GM03348 (cell line): ENCODE measurements at places on chromosomes 6 and 20.

GRCh38 chr20:23120936-23121750 lies 35.0 kb upstream of the CD93 start:
- no peak for DNase-seq

- DNase-seq = no peak
Measured at GRCh38 chr20:48772183-48772976, 55.4 kb downstream of the PREX1 start.

- no peak for DNase-seq
Measured at GRCh38 chr20:38842558-38842981, 37.1 kb downstream of the PPP1R16B start.

DNA sequence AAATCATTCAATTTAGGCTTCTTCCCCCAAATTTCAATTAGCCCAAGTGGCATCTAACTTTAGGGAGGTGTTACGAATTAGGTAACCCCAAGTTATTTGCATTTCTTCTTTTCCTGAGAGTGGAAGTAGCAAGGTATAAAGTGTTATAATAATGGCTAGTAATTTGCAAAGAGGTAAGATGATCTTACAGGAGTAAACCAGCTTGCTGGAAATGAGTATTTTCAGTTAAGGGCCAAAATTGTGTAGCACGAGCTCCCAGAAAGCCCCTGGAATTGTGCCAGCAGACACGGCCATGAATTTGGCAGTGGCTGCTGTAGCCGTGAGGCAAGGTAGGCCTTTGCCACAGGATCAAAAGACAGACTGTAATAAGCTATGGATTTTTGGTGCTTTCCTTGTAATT lies 38.0 kb downstream of the CITED2 start:
- DNase-seq = no peak

GRCh38 chr6:132937466-132937906 lies 123.1 kb downstream of the RPS12 start:
- peak; percentile 15 for DNase-seq

DNA sequence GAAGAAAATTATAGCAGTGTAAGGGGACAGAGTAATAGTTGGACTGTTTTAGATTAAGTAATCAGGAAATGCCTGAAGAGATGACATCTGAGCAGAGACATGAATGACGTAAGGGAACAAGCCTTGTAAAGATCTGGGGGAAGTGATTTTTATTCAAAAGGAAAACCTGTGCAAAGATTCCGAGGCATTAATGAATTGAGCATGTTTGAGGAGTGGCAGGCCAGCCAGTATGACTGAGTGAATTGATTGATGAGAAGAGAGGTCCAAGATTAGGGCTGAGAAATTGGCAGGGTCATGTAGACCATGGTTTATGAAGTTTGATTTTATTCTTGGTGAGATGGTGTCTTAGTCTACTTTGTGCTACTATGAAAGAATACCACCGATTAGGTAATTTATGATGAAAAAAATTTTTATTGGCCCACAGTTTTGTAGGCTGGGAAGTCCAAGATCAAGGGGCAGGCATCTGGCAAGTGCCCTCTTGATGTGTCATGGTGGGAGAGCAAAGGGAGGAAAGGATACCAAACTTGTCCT lies 95.1 kb downstream of the LIN28B start:
- no peak for DNase-seq

GRCh38 chr6:143059663-143060353 lies 881 bp upstream of the AIG1 start:
- DNase-seq = peak; percentile 56

DNA sequence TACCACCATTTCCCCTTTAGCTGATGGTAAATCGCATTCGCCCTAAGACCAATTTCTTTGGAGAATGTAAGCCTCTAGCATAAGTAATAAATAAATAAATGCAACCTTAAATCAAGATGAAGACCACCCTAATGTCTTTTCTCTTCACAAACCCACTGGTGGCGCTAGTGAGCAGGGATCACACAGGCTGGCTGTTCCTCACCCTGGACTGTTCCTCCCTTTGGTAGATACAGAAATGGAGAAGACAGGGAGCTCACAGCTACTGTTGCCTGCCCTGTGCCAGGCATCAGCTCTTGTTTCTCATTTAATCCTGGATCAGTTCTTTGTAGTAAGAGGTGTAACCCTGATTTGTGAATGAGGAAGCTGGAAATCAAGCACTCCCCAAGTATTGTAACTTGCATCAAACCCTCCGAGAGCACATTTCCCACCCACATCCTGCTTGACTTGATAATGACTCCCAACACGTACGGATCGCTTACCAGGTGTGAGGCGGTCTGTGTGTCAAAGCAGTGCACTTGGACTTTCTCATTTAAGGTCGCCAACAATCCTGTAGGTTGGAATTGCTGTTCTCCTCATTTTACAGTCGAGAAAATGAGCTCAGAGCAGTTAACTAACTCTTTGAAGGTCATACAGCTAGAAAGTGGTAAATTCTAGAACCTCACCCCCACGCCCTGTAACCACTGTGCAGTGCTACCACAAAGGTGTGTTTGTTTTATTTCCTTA lies 236.1 kb downstream of the TSHZ2 start:
- no peak for DNase-seq

DNA sequence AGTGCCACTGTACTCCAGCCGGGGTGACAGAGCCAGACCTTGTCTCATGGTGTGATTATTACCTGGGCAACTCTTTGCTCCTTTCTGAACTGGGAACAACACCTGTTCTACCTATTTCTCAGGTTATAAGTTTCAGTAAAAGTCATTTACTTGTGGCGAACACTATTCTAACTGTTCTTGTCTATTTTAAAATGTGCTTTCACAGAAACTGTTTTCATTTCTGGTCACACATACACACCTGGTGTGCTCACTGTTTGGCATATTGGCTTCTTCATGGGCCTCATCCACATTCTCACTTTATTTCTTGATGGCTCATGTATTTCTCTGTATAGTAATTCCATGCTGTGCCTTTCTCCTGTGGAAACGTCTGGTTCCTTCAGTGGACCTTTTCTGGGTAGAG lies 30.5 kb upstream of the XRN2 start:
- no peak for DNase-seq

DNA sequence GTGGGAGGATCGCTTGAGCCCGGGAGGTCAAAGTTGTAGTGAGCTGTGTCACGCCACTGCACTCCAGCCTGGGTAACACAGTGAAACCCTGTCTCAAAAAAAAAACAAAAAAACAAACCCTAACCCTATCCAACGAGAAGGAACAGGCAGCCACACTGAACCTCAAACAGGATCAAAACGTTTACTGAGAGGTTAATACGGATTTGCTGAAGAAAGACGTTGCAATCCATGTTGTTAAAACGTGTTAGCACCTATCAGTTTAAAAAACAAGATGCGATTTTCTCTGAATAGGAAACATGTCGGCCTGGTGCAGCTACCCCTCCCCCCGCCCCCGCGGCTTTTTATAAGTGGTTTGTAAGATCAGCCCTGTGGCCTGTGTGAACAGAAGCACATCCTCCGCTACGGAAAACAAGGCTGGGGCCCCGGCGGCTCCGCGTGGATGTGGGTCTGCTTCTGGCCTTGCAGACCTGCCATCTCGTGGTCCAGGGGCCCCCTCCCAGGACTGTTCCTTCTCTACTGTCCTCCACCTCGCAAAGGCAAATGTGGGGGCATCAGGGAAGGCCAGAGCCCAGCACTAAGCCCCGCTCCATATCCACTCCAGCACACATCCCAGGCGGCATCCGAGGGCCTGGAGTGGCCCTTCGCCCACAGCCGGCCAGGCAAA lies 11.4 kb downstream of the SLC2A4RG start:
- DNase-seq = no peak

DNA sequence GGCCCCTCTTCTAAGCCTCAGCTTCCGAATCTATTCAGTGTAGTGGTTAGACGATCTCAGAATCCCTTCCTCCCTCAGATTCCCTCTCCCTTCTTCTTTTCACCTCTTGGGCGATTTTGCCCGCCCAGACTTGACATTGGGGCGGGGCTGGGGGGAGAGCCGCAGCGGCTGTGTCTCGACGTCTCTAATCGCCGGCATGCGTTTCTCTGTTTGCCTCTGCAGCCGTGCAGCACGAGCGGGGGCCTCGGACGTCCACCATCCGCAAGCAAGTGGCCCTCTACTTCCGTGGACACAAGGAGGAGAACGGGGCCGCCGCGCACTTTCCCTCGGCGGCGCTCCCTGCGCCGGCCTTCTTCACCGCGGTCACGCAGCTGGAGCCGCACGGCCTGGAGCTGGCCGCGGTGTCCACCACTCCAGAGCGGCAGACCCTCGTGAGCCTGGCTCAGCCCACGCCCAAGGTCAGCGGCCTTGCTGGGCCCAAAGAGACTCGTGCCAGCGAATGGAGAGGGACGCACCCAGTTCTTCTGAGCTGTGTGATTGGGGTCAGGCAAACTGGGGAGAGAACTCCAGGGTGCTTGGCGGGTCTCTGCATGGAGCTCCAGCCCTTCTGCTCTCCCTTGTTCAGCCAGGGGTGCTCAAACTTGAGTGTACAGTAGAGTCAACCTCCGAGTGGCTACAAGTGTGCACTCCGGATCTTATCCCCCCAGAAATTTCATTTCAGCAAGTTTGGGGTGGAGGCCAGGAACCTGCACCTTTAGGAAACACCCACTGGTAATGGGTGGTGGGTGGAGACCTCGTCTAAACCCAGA lies 10.7 kb downstream of the NR2E1 start:
- DNase-seq = no peak

- DNase-seq = no peak
Measured at GRCh38 chr6:166364456-166364855, 18.3 kb downstream of the MPC1 start.

- DNase-seq = peak; percentile 75
Measured at GRCh38 chr6:44133003-44133931, 5.9 kb downstream of the TMEM63B start.

DNA sequence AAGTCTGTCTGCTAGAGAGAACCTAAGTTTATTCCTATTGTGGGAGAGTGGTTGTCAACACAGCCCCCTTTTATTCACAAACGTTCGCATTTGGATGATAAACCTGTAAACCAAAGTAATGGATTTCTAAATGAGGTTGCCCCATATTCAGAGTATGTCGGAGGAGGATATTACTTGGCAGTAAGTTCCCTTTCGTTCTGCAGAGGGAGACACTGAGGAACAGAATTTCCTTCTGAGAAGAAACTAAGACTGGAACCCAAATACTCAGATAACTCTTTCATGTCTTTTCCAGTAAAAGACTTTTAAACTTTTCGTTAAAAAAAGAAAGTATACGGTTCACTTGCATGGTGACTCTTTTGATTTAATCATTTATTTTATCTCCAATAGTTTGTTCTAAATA lies 754.6 kb upstream of the MMS22L start:
- DNase-seq = no peak

GRCh38 chr20:5595744-5596143 lies 154.5 kb upstream of the SHLD1 start:
- no peak for DNase-seq

GRCh38 chr6:163226836-163227485 lies 187.6 kb upstream of the QKI start:
- no peak for DNase-seq

DNA sequence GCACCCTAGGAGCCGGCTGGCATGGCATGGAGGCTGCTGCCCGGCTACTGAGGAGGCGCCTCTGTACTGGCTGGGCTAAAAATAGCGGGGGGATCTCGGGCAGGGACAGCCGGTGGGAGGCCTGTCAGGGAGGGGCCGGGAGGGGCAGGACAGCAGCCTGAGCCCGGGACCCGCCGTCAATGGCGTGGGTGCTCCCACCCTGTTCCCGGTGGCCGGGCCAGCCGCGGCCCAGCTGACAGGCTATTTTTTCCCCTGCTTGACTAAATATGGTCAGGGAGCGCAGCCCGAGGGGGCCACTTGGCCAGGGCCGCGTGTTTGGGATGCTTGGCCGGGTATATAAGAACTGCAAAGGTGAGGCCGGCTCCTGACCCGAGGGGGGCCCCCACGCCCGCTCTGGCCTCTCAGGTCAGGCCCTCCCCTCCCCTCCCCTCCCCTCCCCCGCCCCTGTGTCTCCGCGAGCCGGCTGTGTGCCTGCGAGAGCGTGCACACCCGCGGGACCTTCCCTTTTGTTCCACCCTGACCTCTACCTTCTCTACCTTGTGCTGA lies 74.4 kb upstream of the GATA5 start:
- no peak for DNase-seq

GRCh38 chr6:89145091-89145955 lies 532 bp upstream of the PM20D2 start:
- DNase-seq = peak; percentile 27

- peak; percentile 41 for DNase-seq
Measured at GRCh38 chr6:15493437-15494168, 169.2 kb downstream of the DTNBP1 start.

DNA sequence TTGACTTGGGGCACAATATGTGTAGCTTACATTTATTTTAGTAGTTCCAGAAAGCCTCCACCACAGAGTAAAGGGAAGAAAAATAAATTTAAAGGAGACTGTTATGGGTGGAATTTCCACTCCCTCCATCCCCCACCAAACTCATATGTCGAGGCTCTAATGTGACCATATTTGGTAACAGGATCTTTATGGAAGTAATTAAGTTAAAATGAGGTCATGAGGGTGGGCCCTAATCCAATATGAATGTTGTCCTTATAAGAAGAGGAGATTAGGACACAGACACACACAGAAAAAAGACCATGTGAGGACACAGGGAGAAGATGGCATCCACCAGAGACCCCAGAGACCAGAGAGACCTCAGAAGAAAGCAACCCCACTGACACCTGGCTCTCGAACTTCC lies 189.7 kb downstream of the EDN1 start:
- no peak for DNase-seq

DNA sequence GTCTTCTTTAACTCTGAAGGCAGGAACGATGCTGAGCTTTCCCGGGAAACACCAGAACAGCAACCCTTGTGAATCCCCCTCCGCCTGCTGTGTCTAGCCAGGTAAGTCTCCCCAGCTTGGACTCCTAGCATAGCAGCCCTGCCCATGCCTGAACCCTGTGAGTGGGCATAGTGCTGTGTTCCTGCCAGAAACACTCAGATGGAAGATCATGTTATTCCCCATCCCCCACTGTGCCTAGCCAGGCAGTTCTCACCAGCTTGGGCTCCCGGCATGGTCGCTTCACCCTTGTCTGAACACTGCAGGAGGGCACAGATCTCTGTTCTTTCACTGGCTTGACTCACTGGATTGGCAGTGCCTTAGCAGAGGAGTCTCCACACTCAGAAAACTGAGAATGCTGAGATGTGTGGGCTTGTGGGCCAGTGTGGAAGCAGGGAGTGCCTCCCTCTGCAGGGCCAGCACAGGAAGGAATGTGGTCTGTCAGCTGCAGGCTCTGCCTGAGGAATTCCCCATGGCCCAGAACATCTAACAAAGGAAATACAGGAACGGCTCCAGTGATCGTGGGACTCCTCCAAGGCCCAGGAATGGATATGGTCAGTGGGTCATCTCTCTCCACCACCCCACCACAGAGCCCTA lies 440.1 kb upstream of the ADGRB3 start:
- no peak for DNase-seq
